ENCODE measurements at places on chromosomes 16 and 17.

GRCh38 chr17:45087504-45087975, 26.4 kb downstream of the NMT1 start:
- DNase-seq, result no peak

DNA sequence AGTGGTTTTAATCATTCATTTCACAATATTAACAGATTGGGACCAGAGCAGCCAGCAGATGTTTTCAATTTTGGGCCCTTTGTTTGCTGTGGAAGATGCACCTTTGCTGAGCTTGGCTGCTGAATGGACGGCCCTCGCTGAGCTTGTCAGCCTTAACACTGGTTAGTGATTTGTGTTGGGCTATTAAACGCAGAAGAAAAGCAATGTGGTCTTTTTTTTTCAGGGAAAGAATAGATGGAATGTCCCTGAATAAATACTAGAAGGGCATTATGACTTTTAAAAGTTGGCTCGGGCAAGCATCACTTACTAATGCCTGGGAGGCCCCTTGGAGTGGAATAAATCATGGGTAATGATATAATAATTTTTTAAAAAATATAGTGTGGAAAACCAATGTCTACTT, 297.0 kb downstream of the MAP2K6 start:
- no peak for DNase-seq

DNA sequence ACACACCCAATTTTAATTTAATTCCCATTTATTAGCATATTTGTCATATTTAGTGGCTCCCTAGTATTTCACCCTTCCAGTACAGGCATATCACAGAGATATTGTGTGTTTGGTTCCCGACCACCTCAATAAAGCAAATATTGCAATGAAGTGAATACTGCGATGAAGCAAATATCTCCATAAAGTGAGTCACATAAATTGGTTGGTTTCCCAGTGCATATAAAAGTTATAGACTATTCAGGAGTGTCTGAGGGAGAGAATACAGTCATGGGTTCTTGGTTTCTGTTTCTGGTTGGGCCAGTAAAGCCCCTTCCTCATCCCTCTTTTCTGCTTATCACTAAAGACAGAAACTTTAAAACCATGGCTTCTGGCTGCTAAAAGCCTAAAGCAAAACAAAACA, 295.4 kb upstream of the AXIN2 start:
- DNase-seq, result no peak

GRCh38 chr16:46607529-46607928, 13.7 kb downstream of the SHCBP1 start:
- peak; percentile 43 for DNase-seq

All from G401 (cell line).